RWPE2 (cell line): ENCODE measurements at places on chromosomes 7 and 10.

- no peak overlapping the region for H3K27ac ChIP-seq
- H3K4me3 ChIP-seq = no peak overlapping the region
- no peaks in the 10 kb centered on the region for H3K4me1 ChIP-seq
- H3K36me3 ChIP-seq = peaks cover 64% of the 10 kb centered on the region
Observed at GRCh38 chr10:100163704-100164621, 21.9 kb downstream of the ERLIN1 start.

GRCh38 chr7:149140831-149141230 lies 6.4 kb upstream of the ZNF398 start:
- no peak for DNase-seq
- peaks cover 20% of the 10 kb centered on the region for H3K4me1 ChIP-seq
- H3K27me3 ChIP-seq = no peaks in the 10 kb centered on the region
- H3K36me3 ChIP-seq = peaks cover 5% of the 10 kb centered on the region; the same call in 1 of the 2 replicates
- no peak overlapping the region for H3K4me3 ChIP-seq
- no peak overlapping the region for H3K27ac ChIP-seq

- peak within 1 kb of the TSS; percentile 75 for H3K4me3 ChIP-seq
- H3K27me3 ChIP-seq = peaks cover 48% of the 10 kb centered on the region
- H3K4me1 ChIP-seq = peaks cover 9% of the 10 kb centered on the region
- peak within 1 kb of the TSS; percentile 3 for H3K27ac ChIP-seq
- H3K36me3 ChIP-seq = no peaks in the 10 kb centered on the region
- DNase-seq = peak; percentile 92
Observed at GRCh38 chr10:62816331-62817120, at the start of gene EGR2. EGR2 (minus strand) TSS chr10:62816366; CDS start chr10:62816029, 337 bp downstream.

DNA sequence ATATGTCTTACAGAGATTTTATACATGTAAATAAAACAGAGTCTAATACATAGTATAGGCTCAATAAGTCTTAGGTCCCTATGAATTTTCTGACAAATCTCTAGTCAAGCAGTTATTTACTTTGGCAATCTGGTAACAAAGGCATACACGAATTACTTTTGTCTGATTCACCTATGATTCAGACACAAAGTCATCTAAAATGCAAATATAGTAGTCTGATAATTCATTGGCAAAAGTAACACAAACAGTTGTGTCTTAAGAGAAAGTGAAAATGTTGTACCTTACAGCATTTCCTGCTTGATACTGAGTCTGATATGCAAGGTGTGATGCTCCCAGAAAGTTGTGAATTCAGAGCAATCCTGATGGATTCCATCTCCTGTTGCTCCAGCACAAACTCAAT lies 209.4 kb upstream of the PRSS1 start:
- H3K27ac ChIP-seq = peak overlapping the region; percentile 58
- H3K4me1 ChIP-seq = peaks cover 18% of the 10 kb centered on the region
- no peak overlapping the region for H3K4me3 ChIP-seq
- H3K27me3 ChIP-seq = no peaks in the 10 kb centered on the region

DNA sequence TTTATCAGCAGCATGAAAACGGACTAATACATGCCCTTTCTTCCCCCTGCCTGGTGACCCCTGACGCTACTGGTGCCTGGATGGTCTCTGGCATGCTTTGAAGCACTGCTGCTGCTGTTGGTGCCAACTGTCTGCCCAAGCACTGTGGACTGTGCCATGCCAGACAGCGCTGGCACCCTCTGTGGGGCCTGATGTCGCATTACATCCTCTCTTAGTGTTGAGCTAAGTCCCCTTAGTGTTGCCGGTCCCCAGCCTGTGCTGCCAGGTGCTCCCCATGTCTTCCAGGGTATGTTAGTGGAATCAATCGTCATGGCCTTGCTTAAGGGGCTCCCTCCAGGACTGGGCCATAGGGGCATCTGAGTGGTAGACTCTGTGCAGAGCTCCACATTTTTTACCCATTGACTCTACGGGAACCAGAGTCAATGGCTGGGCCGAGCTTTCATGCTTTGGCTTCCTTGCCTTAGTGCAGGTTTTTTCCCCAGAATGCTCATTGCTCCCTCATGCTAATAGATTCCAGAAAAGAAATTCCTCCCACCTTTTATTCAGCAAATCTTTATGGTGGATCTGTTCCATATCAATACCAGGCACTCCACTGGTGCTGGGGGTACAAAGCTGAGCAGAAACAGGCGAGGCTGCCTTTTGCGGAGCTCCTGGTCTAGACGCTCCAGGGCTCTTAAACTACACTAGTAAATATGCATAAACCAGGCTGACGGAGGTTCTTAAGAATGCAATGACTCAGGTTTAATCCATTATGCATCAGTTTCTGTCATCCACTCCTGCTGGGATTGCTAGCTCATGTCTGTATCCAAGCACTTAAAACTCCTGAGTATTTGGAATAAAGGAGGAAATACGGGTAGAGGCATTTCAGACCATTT lies 21.8 kb upstream of the MRC1 start:
- no peak for DNase-seq
- H3K4me3 ChIP-seq = no peak overlapping the region
- no peaks in the 10 kb centered on the region for H3K27me3 ChIP-seq
- peak overlapping the region; percentile 57 for H3K27ac ChIP-seq

GRCh38 chr7:270351-270983 lies 19.5 kb upstream of the FOXL3 start:
- H3K27me3 ChIP-seq = no peaks in the 10 kb centered on the region
- H3K27ac ChIP-seq = no peak overlapping the region
- peak; percentile 42 for DNase-seq
- H3K36me3 ChIP-seq = no peaks in the 10 kb centered on the region

- H3K27me3 ChIP-seq = no peaks in the 10 kb centered on the region
- H3K27ac ChIP-seq = no peak overlapping the region
- H3K4me3 ChIP-seq = no peak overlapping the region
- no peaks in the 10 kb centered on the region for H3K36me3 ChIP-seq
Observed at GRCh38 chr10:131068311-131068710, 243.2 kb downstream of the TCERG1L start.

GRCh38 chr10:132263866-132264265 lies 43.9 kb downstream of the STK32C start:
- no peaks in the 10 kb centered on the region for H3K36me3 ChIP-seq
- no peak overlapping the region for H3K4me3 ChIP-seq
- H3K4me1 ChIP-seq = no peaks in the 10 kb centered on the region
- no peak overlapping the region for H3K27ac ChIP-seq

DNA sequence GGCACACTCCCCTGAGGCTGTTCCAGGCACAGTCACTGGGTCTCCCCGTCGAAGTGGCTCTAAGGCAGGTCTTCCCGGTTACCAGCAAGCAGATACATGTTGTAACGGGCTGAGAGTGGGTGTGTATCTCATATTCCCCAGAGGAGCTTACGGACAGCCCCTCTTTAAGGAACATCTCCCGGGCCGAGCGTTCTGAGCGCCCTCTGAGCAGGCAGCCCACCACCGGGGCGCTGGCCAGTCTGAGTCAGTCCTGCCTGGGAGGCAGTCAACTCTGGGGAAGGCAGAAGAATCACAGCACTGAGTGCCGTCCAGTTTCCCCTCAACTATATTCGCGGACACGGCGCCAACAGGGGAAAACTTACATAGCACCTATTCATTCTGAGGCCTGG lies 117.4 kb downstream of the LHPP start:
- no peaks in the 10 kb centered on the region for H3K4me1 ChIP-seq
- DNase-seq = peak; percentile 56
- no peaks in the 10 kb centered on the region for H3K36me3 ChIP-seq
- H3K4me3 ChIP-seq = no peak overlapping the region
- no peak overlapping the region for H3K27ac ChIP-seq
- no peaks in the 10 kb centered on the region for H3K27me3 ChIP-seq

- H3K4me3 ChIP-seq = no peak overlapping the region
- no peaks in the 10 kb centered on the region for H3K36me3 ChIP-seq
Observed at GRCh38 chr10:90167174-90168064, 466.0 kb downstream of the KIF20B start.

- H3K4me1 ChIP-seq = no peaks in the 10 kb centered on the region
- no peak for DNase-seq
- no peak overlapping the region for H3K27ac ChIP-seq
- peaks cover 18% of the 10 kb centered on the region for H3K27me3 ChIP-seq
Observed at GRCh38 chr10:45198486-45199204, 116.8 kb downstream of the OR13A1 start.
